ENCODE measurements at places on chromosomes 7 and 10.

DNA sequence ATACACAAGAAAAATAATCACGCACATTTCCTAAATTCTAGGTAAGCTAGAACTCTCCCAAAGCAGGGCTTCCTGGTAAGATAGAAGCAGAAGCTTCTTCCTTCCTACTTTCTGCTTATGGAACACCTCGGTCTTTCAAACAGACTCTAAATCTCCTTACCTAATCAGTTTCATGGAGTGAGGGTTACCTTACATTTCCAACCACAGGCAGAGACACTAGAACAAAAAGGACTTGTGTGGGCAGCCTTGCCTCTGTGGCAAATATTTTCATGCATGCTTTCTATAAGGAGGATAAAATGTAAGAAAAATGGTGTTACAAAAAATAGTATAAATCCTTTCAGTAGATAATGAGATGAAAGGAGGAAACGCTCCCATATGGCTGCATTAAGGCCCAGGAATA lies 386.3 kb upstream of the SMIM30 start:
- DNase-seq, result no peak

DNA sequence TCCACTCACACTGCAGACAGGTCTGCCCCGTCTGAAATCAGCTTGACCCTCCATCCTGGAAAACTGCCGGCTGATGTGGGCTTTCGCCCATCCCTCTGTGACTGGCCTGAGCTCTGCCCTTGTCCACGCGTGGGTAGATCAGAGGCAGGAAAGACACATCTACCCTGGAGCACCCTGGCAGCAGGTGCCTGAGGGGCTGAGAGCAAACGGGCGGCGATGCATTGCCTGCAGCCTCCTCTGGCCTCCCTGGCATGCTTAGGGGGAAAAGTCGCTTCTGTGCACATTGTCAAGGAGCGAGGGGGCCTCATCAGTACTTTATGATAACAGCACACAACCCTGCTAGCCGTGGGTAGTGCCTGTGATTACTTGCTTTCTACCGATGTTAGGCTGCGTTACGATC lies 109.4 kb downstream of the ADARB2 start:
- no peak for DNase-seq

DNA sequence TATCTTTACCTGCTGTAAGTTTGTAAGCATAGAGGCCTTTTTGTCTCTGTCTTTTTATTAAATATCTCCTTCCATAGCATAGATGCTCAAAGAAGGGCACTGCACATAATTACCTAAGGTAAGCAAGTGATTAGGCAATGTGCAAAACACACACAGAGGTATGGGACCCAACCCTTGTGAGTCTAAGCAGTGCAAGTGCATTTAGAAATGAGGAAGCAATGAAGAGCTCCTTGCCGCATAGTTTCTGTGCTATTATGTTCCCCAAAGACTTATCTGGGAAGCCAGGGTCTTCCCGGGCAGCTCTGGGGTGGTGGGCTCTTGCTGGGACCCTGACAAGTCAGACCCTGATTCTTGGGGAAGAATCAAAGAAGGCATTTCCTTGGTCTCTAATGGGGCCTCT lies 13.5 kb upstream of the MGAM2 start:
- no peak for DNase-seq

DNA sequence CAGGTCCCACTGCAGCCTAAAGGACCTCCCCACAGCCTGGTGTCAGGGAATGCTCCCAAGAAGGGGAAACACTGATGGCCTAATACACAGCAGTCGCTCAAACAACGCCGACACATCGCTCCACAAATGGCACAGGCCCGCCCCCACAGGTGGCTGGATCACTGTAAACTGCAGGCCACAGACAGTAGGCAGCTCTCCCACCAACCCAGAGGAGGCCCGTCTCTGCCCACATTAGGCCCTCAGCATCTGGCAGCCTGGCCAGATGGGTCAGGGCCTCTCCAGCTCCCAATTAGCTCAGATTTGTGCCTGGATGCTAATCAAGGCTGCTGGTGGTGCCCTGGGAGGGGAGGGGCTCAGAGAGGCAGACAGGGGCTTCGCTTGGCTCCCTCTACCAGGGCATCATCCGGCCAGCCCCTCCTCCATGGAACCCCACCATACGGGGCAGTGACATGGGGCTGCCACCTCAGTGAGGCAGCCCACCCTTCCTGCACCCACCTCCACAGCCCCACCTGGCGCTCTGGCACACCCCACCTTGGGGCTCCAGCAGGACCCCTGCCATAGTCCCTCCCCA lies 42.7 kb downstream of the CAMK2B start:
- no peak for DNase-seq

GRCh38 chr10:80552151-80552646 lies 14.5 kb downstream of the SH2D4B start:
- DNase-seq, result no peak
